Esophagus squamous epithelium (tissue), 5 donors: ENCODE measurements at places on chromosomes 7 and 10.

- no peak for DNase-seq
Observed at GRCh38 chr7:16055263-16055976, 365.9 kb downstream of the CRPPA start.

DNA sequence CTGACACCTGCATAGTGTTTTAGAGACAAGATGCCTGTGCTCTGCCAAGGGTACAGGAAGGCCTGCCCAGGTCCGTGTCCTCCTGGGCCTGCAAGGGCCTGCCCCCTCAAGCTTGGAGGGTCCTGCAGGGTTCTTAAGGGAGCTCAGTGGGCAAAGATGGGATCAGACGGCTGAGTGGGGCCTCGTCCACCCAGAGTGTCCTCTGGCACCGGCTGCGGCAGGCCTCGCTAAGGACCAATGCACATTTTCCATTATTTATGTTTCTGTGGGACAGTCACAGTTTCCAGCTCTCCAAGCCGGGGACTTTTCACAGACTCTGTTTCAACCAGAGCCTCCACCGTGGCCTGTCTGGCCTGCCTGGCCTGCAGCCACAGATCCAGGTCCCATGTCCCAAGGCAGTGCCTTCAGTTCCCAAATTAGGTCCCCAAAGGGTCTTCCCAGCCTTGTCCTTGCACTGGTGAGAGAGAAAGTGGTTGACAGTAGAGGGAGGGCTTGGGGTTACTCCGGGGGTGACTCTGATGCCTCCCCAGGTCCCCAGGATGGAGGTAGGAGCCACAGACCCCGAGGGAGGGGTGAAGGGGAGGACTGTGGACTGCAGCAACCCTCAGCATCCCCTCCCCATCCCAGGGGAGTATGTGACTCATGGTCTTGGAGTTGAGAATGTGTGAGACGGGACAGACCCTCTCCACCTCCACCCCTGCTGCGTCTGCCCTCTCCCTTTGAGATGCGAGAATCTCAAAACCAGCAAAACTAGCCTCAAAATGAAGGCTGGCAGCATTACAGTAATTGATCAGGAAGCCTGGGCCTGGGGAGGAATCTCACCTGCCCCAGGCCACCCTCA is 14.8 kb downstream of the MYL10 start:
- DNase-seq = no peak

- DNase-seq = no peak
Observed at GRCh38 chr10:112519133-112519761, 72.2 kb downstream of the VTI1A start.

GRCh38 chr7:20647036-20647435 is 31.6 kb downstream of the ABCB5 start:
- DNase-seq = no peak

DNA sequence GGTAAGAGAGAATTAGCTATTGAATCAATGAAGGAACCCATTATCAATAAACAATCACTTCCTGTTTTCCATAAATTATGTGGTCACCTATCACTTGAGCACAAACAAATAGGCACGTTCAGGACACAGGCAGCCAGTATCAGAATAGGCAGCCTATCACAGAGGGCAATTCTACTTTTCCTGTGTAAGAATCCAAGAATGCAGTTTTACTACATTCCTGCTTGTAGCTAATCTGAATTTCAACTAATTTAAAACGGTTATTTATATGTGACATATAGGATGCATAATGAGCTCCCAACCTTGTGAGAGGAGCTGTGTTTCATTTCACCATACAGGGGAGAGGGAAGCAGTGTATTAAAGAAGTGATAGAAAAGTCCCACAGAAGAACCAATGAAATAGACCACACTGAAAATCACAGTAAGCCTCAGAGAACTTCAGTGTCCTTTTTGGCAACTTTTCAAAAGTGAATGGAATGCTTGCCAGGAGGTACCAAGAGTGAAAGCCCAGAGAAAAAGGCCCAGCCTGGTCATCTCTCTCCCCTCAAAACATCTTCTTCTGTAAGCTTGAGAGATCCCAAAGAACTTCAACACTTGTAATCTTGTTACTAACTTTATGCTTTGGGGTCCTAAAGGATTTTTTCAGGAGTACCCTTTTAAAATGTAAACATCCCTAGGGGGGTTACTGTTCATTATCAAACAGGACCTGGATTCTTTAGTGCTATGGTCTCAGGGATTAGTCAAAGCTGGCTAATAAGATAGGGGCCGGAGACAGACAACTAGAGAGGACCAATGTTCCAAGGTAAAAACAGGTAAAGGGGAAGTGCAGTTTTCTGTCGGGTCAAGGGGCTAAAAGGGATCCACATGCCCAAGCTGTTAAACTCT is 1.3 kb downstream of the IMMP2L start:
- DNase-seq = no peak

GRCh38 chr7:19519443-19520021 is 189.3 kb downstream of the POLR1F start:
- no peak for DNase-seq

DNA sequence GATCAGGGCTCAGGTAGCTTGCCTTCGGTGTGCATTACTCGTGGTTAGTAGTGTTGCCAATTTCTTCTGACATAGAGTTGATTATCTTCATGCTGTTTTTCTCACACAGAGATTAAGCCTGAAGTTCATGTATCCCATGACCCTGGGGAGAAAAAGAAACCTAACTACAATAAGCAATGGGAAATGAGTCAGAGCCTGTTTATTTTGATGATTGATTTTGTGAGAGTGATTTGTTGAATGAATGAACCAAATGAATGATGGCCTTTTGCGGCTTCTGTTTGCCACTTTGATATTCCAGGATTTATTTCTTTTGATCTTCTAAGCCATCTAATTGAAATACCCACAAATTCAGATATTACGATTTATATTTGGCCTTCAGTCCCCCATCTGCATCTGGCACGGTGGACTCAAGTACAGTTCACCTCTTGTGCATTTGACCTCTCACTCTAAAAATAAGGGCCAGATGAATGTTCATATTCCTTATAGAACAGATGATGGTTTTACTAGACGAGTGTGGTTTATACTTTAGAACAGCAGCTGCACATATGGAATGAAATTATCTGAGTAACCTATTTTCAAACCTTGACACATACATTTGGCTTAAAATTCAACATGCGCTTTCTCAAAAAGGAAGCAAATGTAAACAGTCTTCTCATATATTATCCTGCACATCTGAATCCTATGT is 110.7 kb downstream of the PLCE1 start:
- no peak for DNase-seq

GRCh38 chr7:151861881-151862280 is 15.0 kb downstream of the PRKAG2 start:
- no peak for DNase-seq

DNA sequence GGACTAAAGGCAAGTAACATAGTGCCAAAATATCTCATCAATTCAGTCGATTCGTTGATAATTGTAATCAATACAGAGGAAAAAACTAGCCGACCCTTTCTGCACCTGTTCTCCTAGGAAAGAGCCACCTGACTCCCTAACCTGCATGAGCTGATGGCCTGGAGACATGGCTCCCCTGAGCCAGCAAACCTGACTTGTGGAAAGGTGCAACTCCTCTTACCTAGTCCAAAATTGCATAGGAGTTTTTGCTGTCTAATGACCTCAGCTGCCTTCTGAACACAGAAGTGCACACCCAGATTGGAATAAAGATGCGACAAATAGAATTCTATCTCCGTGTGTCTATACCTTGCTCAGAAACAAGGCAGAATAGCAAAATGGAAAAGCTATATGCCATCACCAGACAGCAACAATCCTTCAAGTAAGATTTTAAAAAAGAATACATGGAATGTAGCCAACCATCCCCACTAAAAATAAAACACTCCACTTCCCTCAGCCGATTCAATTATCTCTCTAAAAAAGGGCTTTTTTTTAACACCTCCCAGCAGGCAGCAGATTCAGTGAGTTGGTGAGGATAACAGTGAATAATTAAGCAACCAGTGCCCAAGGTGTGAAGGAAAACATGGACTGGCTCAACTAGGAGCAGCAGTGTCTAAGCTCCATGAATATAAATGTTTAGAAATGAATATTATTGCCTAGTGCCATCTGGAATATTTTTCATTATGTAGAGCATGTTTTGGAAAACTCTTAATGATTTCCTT is 26.6 kb upstream of the LMTK2 start:
- no peak for DNase-seq

DNA sequence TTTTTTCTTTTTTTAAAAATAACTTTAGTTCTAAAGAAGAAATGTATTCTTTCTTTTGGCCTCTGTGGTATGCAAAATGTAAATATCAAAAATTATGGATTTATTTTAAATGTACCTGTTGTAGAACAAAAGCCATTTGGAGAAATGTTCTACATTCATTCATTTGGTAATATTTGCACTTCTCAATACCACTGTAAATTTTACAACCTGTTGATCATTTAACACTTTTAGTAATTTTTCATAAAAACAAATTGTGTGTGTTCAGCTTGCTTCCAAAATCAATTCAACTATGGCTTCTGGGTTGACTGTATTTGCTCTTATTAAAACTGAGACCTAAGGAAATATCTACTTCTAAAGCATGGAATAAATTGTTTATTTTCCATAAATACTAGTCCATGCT is 2.3 kb upstream of the IGF2BP3 start:
- no peak for DNase-seq

DNA sequence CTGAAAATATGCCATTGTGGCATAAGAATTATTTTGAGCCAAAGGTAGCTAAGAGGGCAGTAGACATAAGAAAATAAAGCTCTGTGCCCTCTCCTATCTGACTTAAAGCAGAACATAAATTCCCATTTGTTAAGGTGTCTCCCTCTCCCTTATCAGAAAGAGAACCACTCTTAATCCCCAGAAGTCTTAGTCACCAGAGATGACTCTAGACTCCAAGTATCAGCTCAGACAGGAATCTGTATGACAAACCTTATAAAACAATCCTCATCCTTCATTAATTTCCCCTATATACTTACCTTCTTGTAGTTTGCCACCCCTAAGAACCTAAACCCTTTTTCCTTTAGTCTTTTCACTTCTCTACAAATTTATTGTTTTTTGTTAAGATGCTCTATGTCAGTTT is 21.8 kb upstream of the PIP4K2A start:
- DNase-seq = no peak

DNA sequence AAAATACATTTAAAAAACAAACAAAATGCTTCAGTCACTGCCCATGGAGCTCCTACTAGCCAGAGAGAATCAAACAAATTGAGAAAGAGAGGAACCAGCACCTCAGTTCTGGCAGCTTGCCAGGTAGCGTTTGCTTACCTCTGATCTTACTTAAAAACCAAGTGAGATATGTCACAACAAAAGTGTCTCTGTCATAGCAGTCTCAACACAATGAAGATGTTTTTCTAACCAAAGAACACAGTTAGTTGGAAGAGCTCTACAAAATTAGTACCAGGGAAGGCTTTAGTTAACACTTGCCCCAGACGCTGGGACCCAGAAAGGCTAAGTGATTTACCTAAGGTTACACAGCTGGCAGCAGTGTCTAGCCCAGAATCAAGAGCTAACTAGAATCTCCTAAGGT is 3.4 kb downstream of the DOCK4 start:
- no peak for DNase-seq

- DNase-seq = no peak
Observed at GRCh38 chr7:19700936-19701335, 7.9 kb downstream of the POLR1F start.

DNA sequence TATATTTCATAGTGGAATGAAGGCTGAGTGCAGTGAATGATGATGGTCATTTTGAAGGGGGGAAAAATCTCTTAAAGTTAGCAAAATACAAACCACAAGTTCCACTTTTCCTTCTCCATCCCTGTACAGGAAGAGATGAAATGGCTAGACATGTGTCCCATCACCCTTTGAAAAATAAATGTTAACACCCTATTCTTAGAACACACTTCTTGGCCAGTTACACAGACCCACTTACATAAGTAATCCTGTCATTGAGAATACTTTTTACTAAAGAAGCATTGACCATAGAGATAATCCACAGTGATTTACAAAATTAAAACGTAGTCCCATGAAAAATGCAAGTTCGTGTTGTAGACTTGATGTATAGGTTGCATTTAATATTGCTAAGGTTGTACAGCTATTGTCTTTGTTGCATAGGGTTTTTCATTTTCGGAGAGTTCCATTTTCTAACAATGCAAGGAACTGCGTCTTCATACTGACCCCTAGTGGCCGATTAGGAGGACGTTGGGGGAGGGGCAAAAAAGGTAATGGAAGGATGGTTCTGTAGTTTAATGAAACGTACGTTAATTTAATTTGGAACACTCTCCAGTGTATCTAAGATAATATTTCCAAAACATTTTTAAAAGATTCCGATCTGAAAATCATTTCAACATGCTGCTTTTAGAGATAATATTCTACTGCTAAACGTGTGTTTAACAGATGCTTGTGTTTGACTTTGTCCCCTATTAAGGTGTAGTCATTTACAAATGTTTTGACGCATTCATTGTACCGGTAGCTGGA is 60.9 kb downstream of the ARMC3 start:
- no peak for DNase-seq

- no peak for DNase-seq
Observed at GRCh38 chr7:83649701-83650100, 762 bp upstream of the SEMA3E start.
